ENCODE measurements at places on chromosomes 1 and 21. TPM values are rescaled to one million over a fixed set of nuclear protein-coding genes. Genes with fewer than 3 reads are reported as not detected.

The SERINC2 gene
- not detected for total RNA-seq

The SRGAP2 gene
- 63.8 TPM for total RNA-seq

The HMGCS2 gene
- not detected for total RNA-seq

The LAMC2 gene
- total RNA-seq, result not detected

The IL20 gene
- not detected for total RNA-seq

The RAB3B gene
- total RNA-seq, result 0.08 TPM

The GJA5 gene
- not detected for total RNA-seq

The IVL gene
- not detected for total RNA-seq

The UQCRH gene
- total RNA-seq, result 268 TPM

The ACTL8 gene
- not detected for total RNA-seq

The TRIM17 gene
- 0.55 TPM for total RNA-seq

The MRPL20 gene
- 98.8 TPM for total RNA-seq

The MEGF6 gene
- total RNA-seq, result 30.2 TPM

The NPHS2 gene
- not detected for total RNA-seq

The EFNA3 gene
- 4.2 TPM for total RNA-seq

The CD1B gene
- total RNA-seq, result not detected

The VTCN1 gene
- total RNA-seq, result not detected

The BRDT gene
- not detected for total RNA-seq

The DNAJC6 gene
- 1.3 TPM for total RNA-seq

The S100A5 gene
- total RNA-seq, result 3.8 TPM

The PDE9A gene
- 6.4 TPM for total RNA-seq

The FCRL2 gene
- total RNA-seq, result not detected

The DOP1B gene
- 27.9 TPM for total RNA-seq

The GJA9 gene
- total RNA-seq, result not detected

The RGS8 gene
- total RNA-seq, result not detected

The TAS1R1 gene
- not detected for total RNA-seq

The GBP6 gene
- 0.29 TPM for total RNA-seq

The PRDM15 gene
- 10.6 TPM for total RNA-seq

The LRRC39 gene
- 0.82 TPM for total RNA-seq
